ENCODE measurements at places on chromosomes 2 and 18.

- no peak for DNase-seq
Observed at GRCh38 chr18:74275736-74276135, 16.0 kb downstream of the CYB5A start.

DNA sequence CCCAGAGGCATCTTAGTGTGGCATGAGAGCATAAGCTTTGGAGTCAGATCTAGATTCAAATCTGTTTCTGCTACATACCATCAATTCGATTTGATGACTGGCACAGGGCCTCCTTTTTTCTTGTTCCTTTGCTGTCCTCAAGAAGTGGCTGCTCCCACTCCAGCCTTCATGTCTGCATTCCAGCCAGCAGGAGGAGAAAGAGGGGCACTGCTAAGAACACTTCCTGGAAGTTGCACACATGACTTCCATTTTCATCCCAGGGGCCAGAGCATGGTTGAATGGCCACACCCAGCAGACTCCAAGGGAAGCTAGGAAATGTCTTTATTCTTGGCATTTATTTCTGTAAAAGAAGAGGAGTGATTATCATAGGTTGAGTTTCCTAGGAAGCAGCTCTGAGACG is 50.4 kb downstream of the EML6 start:
- DNase-seq, result no peak

- DNase-seq, result no peak
Observed at GRCh38 chr2:8488001-8488738, 193.7 kb upstream of the ID2 start.

- DNase-seq, result no peak
Observed at GRCh38 chr2:21687589-21687988, 563.8 kb downstream of the TDRD15 start.

DNA sequence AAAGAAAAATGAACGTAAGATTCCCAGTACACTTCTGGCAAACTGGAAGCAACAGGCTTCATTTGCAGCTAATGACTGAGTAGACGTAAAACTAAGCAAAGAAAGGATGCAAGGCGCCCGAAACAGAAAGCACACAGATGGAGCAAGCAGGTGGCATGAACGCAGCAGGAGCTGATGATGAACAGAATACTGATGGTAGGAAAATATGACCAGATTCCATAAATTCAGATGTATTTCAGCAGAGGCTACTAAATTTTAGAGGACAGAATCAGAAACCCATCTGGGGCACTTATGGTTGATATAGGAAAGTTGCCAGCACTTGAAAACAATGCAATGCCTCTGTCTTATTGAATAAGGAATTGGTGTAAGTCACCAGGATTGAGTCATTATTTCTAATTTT is 658.7 kb upstream of the LINC00305 start:
- DNase-seq, result no peak

DNA sequence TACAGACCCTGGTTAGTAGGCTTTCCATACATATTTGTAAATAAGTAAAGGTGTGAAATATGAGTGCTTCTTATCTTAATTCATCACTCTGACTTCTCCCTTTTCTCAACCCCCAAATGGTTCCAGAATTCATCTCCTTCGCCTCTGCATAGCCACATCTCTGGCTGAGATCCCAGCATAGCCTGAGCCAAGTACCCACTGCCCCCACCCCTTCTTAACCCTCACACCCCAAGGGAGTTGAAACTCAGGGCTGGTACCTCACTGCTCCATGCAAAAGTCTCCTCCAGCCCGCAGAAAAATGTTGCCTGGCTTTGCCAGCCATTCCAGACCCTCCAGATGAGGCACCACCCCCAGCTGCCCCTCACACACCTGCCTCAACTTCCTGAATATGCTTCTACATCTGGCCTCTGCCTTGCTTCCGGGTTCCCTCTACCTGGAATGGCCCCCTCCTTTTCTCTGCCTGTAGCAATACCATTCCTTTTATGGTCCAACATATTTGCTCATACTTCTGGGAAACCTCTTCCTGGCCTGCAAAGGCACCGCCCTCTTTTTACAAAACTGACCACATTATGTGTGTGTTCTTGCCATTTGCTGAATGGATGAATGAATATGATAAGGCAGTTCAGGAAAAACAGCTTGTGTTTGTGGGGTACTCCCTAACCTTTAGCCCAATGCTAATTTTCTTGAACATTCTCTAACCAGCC is 112.8 kb downstream of the CELF4 start:
- peak; percentile 17 for DNase-seq

DNA sequence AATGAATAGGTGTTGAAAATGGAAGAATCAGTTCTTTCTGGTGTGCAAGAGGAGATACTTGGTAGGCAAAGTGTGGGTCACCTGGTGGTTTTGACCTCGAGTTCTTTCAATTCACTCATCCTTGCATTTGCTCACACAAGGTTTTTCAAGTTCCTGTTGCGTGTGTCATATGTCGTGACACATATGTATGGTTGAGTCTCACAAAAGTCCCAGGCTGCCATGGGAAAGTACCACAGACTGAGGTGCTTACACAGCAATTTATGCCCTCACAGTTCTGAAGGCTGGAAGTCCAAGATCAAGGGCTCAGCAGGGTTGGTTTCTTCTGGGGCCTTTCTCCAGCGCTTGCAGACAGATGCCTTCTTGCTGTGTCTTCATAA is 64.4 kb downstream of the NCK2 start:
- no peak for DNase-seq

- DNase-seq, result no peak
Observed at GRCh38 chr2:39479696-39480095, 42.6 kb upstream of the MAP4K3 start.

GRCh38 chr2:230872968-230873660 is 8.4 kb downstream of the ITM2C start:
- no peak for DNase-seq

- DNase-seq, result no peak
Observed at GRCh38 chr2:9480157-9480556, 5.8 kb downstream of the IAH1 start.

- no peak for DNase-seq
Observed at GRCh38 chr18:10475654-10476291, 21.3 kb downstream of the APCDD1 start.

DNA sequence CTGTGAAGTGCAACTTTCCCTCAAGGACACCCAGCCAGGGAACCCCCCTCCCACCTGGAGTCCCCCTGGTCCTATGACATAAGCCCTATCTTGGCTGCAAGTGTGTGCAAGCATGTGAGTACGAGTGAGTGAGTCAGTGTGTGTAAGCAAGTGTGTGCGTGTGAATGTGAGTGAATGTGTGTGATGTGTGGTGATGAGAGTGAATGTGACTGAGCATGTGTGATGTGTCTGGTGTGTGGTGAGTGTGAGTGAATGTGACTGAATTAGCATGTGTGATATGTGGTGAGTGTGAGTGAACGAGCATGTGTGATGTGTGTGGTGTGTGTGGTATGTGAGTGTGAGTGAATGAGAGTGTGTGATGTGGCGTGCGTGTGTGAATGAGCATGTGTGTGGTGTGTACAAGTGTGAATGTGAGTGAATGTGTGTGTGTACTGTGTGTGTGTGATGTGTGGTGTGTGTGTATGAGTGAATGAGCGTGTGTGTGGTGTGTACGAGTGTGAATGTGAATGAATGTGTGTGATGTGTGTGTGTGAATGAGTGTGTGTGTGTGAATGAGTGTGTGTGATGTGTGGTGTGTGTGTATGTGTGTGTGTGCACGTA is 68.8 kb upstream of the SMAD7 start:
- no peak for DNase-seq

- no peak for DNase-seq
Observed at GRCh38 chr2:187654535-187654934, 100.3 kb upstream of the TFPI start.

GRCh38 chr2:230809677-230810251 is 55.0 kb upstream of the ITM2C start:
- no peak for DNase-seq

- no peak for DNase-seq
Observed at GRCh38 chr2:229914171-229914570, 7.6 kb downstream of the TRIP12 start.
